ENCODE measurements at places on chromosomes 13 and 19.

GRCh38 chr13:33838647-33839046, 20.7 kb downstream of the RFC3 start:
- no peak for DNase-seq

- no peak for DNase-seq
Measured at GRCh38 chr13:88074794-88075510, 403.8 kb downstream of the SLITRK5 start.

DNA sequence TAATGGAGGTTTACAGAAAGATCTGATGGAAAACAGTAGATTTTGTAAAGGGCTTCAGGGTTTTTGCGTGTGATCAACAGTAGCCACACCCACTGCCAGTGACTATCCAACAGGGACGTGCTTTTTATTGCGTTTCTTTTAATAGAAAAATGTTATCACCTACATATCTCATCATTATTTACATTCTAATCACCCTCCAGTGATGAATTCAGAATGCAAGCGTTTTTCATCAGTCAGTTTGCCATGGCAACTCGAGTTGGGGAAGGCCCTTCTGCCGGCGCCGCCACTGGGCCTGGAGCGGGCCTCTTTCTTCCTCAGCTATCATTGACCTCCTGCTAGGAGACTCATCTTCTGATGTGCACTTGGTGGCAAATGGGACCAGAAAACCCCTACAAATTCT, 90.3 kb upstream of the TMTC4 start:
- no peak for DNase-seq

GRCh38 chr13:90201676-90202460, 1145.6 kb upstream of the MIR17HG start:
- no peak for DNase-seq

- DNase-seq = no peak
Measured at GRCh38 chr13:66528180-66528579, 702.0 kb downstream of the PCDH9 start.

GRCh38 chr13:100519626-100520025, 69.0 kb downstream of the GGACT start:
- DNase-seq = no peak

- DNase-seq = no peak
Measured at GRCh38 chr19:55777528-55777927, 8.6 kb downstream of the RFPL4AL1 start.

- DNase-seq = no peak
Measured at GRCh38 chr13:77388944-77389624, 62.2 kb upstream of the MYCBP2 start.

DNA sequence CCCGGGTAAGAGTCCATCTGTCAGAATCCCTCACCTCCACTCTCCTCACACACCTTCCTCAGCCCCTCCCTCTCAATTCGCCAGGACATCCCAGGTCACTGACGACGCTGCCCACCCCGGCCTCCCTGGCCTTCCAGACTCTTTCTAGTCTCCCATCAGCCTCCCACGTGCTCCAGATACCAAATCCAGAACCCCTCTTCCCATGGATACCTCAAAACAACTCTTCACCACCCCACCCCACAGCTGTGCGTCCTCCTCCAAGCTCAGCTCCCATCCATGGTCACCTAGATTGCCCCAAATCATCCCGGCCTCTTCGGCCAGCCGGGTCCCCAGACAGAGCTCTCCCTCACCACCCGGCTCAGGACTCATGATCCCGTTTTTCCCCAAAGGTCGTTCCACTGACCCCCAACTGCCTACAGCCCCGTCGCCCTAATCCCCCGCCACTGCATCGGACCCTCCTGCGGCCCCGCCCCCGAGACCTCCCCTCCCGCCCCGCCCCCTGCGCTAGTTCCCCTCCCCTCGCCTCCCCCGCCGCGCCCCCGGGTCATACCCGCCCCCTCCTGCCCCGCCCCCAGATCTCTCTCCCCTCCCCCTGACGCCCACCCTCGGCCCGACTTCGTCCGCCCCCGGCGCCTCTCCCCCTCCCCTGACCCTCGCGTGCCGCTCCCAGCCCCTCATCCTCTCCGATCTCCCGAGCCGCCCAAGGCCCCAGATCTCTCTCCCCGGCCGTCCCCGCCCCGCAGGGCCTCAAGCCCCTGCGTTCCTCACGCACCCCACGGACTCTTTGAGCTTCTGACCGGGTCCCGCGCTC, 546 bp downstream of the UBXN6 start:
- peak; percentile 72 for DNase-seq

GRCh38 chr19:58563034-58563573, 4.7 kb upstream of the UBE2M start:
- no peak for DNase-seq
